ENCODE measurements at places on chromosomes 12 and 14.

- DNase-seq, result no peak
Measured at GRCh38 chr12:104056419-104056972, 6.5 kb upstream of the GLT8D2 start.

DNA sequence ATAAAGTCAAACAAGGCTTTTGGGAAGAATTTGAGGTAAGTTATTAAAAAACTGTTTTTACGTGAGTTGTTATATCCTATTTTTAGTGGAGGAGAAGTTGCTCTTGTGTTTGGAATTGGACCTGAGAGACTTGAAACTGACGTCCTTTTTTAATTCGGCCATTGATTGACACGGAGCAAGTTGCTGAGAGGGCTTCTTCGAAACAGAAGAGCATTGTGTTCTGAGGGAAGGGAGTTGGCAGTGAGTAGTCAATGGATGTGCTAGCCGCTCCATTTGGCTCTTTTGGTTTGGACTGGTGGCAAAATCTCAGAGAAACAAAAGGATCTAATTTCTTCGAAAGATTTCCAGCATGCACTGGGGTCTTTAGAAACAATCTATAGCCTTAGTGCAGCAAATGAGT is 37.3 kb downstream of the PTPN11 start:
- no peak for DNase-seq

DNA sequence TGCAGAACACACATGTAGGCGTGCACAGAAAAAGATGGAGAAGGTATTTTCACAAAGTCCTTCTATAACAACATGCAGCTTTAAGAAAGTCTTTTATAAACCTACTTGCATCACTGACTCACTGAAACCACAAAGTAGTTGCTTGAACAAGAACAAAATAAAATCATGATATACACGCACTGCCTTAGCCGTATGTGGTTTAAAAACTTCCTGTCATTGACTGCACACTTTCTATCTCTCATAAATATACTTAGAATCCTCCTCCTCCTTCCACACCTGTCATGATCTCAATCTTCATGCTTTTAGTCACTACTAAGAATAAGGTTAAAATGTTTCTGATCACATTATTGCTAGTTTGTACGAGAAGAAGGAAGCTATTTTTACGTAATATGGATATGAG is 31.8 kb upstream of the RAD51AP1 start:
- no peak for DNase-seq

DNA sequence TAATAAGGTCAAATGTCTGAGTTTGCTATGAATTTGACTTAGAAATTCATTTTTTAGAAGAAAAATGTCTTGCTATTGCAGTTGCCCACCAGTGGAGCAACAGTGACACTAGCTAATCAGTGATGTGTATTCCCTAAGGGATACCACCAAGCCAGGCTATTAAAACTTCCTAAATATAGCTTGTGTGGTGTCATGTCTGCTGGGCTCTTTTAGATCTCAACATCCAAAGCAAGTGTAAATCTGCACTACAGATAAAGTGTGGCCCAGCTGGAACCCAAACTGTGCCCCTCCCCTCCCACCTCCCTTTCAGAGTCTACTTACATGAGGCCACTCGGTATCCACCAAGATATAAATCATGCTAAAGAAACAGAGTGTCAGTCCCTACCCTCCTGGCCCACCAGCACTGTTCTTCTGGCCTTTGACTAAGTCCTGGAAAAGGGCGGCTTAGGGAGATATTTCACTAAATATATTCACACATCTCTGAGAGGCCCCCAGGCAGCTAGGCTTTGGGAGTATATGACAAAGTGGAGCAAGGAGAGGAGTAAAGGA is 53.8 kb downstream of the SLC35F4 start:
- no peak for DNase-seq

- no peak for DNase-seq
Measured at GRCh38 chr12:42582050-42582449, 7.5 kb downstream of the PRICKLE1 start.

DNA sequence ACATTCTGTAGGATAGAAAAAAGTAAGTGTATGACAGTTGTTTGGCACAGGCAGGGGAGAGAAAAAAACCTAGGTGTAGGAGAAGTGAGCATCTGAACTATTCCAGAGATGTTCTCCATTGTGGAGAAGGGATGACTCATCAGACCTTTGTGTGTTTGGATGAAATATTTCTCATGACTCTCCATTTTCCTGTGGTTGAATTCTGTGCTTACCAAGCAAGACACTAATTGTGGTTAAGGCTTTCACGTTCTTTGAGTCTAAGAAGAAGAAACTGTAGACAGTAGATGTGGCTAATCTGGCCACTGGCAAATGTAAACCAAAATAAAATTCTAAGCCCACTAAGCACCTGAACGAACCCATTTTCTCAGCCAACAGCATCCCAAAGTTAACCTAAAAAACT is 107.9 kb upstream of the GZMB start:
- no peak for DNase-seq

DNA sequence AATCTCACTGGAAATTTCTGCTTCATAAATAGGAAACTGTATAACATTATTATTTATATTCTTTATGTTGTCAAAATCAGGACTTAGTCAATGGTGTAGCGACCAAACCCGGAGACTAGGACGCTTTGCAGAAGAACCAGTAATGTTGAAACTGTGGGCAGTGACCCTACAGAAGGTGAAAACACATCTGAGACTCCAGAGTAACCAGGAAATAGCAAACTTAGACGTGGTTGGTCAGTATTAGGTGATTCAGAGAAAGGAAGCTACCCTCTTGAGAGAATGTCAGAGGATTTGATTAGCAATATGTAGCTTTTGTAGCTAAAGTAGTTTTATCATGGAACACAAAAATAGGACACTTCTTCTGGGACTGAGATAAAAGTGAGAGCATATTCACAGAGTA is 381.9 kb downstream of the SLC16A7 start:
- DNase-seq, result no peak

- DNase-seq, result no peak
Measured at GRCh38 chr14:69268223-69268622, 8.3 kb downstream of the GALNT16 start.

DNA sequence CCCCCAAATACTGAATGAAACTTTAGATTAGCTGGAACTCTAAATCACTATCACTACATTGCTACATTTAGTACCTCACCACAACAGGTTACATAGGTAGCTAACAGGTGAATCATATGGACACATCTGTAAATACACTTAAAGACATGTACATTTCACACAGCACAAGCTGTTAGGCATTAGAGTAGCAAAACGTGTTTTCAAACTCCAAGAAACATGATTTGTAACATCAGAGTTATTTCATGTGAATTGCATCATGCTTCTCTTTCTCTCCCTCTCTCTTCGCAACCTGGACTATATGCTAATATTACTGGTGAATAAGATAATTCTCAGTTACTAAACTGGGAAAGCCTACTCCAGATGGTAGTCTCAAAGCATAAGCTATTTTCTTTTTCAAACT is 4.3 kb downstream of the SEL1L start:
- DNase-seq, result no peak

- DNase-seq, result no peak
Measured at GRCh38 chr12:13250416-13250815, 53.9 kb downstream of the EMP1 start.

DNA sequence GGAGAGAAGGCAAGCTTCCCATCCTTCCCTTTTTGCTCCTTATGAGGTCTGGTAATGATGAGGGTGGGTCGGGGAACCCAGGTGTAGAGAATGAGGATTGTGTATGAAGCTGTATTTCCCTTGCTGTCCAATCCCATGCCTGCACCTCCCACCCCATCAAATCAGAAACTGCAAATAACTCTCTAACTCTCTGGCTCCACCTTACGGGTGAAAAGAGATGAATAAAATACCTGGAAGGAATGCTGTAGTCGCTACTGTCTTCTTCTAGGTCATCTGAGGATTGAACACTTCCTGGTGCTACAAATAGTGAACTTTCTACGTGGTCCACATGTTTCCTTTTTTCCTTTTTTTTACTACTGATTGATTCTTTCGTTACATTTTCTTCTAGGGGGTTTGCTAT is 38.9 kb upstream of the DICER1 start:
- no peak for DNase-seq

DNA sequence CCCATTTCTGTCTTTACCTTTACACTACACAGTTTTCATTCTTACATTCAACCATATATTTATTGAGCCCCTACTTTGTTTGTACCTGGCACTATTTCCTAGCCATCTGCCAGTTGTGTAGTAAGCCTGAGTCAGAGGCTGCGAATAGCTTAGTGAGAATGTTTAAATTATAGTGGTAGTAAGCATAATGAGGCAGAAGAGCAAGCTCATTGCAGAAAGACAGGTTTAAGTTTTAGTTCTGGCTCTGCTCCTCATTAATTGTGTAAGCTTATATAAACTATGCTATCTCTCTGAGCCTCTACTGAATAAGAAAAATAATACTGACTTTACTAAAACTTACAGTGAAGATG is 123.5 kb downstream of the NAV3 start:
- no peak for DNase-seq

DNA sequence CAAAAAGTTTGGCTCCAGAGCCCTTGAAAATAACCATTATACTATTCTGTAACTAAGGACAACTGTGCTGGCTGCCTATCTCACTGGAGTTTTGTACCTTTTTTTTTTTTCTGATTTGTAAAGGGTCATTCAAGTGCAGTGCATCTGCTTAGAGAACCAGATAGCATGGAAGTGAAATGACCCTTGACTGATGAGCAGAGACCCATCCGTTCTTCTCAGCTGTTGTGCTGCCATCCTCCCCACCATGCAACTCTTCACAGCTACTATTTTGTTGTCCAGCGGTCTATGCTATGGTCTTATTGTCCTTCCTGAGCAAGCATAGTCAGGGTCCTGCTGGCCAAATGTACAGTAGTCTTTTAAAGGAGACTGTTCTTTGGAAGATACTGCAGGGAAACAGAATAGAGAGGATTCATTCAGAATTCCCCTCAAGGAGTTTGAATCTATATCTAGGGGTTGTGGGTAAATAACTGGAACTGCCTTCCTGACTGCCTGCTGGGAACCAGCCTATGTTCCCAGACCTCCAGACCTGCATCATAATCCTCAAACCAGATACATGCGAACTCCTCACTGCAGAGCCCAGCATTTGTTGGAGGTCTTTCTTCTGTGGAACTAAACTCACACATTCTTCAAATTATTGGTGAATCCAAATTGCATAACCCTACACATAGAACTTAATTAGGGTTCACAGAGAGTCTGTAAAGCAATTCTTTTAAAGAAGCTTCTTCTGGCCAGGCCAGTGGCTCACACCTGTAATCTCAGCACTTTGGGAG is 41.1 kb downstream of the GPR19 start:
- no peak for DNase-seq

- DNase-seq, result peak; percentile 11
Measured at GRCh38 chr12:80838708-80839107, 99.0 kb downstream of the LIN7A start.

- DNase-seq, result no peak
Measured at GRCh38 chr14:102335163-102335562, 15.6 kb downstream of the ZNF839 start.

DNA sequence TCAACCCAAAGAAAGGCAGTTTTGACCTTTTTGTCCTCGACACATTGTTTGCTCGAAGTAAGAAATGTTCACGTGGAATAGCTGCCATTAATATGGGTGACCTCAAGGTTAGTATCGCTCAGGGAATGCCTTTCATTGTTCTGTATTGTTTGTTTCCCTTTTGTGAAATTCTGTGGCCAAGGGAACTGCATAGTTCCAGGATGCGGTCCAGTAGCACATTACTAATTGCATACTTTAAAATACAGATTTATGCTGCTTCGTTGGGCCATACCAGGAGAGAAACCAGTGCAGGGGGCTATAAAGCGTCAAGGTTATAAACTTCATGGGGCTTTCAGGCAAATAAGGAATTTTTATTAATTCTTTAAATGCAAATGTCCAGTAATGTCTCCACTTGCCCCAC is 73.3 kb upstream of the USP44 start:
- DNase-seq, result no peak

GRCh38 chr12:90826036-90826435 is 128.9 kb downstream of the CCER1 start:
- no peak for DNase-seq

DNA sequence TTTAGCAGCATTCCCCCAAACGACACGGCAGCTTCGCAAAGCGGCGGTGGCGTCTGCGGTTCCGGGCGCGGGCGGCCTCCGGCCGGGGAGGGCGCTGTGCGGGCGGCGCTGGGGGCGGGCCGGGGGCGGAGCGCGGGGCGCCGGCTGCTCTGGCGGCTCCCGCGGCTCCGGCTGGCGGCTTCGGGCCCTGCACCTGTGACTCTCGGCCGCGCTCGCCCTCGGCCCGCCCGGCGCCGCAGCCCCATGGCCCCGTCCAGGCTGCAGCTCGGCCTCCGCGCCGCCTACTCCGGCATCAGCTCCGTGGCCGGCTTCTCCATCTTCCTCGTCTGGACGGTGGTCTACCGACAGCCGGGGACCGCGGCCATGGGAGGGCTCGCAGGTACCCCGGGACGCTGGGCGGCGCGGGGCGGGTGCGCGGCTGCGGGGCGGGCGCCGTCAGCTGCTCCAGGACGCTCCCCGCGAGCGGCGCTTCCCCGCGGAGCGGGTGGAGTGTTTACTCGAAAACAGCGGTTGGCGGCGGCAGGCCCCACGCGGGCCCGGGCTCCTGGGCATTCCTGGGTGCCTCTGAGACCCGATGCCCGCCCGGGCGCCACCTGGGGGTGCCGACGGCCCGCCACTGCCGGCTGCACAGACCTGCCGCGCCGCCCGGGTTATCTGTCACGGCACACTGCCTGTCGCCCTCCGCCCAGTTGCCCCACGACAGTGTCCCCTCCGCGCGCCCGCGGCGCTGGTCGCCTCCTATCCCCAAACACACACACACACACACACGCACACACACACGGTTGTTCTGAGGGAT is at the start of gene SLC48A1:
TSS of gene SLC48A1 (plus strand) at position 177 of the 796 bp plus-strand sequence. CDS start at position 244, 67 bp downstream.
- DNase-seq, result peak; percentile 83

DNA sequence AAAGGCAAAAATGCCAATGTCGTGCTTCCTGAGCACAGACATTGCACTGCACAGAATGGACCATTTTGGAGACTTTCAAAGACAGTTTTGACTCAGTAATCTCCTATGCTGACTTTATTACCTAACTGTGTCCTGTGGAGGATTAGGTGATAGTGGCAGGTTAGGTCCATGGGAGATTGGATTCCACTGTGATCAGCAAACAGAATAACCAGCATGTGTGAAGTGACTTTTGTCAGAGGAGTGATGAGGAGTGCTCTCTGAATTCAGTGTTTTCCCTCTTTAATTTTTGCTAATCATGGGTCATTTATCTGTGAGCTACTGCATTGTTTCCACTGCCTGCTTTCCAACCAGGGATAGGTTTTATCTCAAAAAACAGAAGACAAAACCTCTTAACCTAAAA is 662.5 kb downstream of the DIO2 start:
- no peak for DNase-seq

GRCh38 chr14:103126873-103127304 is 3.6 kb downstream of the TNFAIP2 start:
- DNase-seq, result no peak

DNA sequence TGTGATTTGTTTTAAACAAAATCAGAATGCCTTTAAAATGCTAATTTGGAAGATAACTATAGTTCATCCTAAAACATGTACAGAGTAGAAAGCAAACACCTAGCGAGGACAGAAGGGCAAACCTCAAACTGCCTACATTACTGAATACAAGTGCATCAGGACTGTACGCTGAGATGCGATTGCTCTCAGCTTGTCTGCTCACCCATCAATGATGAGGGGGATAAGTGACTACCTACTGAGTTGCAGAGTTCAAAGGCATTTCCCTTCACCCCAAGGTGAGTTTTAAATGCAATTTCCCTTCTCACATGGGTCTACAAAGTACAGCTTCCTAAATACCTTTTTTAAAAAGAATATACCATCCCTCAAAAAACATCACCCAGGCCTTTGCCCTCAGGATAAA is 52.9 kb downstream of the PHLDA1 start:
- no peak for DNase-seq

- no peak for DNase-seq
Measured at GRCh38 chr12:113269257-113269943, 48.1 kb downstream of the TPCN1 start.
